ENCODE measurements at places on chromosomes 2 and 18.
A peak's percentile ranks its signal among the peaks of the same experiment; 100 is the strongest.

DNA sequence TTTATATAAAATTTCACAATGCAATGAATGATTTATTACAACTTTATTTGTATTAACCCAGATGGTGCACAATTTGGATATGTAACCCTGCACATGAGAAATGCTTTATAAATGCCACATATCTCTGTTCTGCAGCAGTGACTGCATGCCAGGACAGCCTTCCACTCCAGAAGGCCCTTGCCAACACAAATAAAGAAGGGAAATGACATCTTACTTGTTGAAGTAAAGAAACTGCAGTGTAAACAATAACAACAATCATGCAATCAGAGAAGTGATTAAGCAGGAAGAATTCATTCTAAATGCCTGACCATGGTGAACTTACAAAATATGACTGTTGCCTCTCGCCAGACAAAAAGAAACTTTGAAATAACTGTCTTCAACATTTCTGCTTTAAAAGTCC, 129.9 kb upstream of the CHST9 start:
- peak; percentile 0 for DNase-seq
- H3K4me3 ChIP-seq, result no peak overlapping the region
- no peaks in the 10 kb centered on the region for H3K36me3 ChIP-seq
- H3K27ac ChIP-seq, result no peak overlapping the region

DNA sequence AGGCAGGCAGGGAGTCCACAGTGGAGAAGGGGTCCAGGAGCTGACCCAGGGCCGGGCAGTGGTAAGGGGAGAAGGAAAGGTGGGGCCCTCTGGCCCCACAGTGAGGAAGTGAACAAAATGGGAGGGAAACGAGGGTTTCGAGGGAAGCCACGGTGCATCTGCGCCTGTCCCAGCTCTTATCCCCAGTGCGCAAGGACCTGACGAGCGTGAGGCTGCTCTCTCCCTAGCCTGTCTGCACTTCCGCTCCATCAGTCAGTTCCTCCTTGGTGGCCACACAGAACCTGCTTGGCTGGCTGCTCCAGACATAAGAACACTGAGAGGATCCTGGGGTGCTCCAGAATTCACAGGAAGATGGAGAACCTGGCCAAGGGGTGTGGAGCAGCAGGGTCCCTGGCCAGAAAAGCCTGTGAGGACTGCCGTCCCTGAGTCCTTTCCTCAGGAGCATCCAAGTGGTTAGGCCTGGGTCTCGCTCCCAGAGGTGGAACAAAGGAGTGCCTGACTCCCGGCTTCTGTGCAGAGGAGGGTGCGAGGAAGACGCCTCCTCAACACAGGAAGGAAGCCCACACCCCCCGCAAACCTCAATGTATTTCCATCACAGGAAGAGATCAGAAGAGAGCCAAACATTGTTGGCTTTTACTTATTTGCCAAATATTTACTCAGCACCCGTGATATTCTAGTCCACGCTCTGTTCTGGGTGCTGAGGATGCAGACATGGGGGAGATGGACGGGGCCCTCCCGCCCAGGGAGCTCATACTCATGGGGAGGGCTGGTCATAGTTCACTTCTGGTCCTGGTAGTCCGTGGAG, 43.7 kb upstream of the SEMA4C start:
- no peaks in the 10 kb centered on the region for H3K36me3 ChIP-seq
- H3K27me3 ChIP-seq, result peaks cover 11% of the 10 kb centered on the region
- H3K4me1 ChIP-seq, result no peaks in the 10 kb centered on the region
- H3K4me3 ChIP-seq, result no peak overlapping the region
- DNase-seq, result no peak

DNA sequence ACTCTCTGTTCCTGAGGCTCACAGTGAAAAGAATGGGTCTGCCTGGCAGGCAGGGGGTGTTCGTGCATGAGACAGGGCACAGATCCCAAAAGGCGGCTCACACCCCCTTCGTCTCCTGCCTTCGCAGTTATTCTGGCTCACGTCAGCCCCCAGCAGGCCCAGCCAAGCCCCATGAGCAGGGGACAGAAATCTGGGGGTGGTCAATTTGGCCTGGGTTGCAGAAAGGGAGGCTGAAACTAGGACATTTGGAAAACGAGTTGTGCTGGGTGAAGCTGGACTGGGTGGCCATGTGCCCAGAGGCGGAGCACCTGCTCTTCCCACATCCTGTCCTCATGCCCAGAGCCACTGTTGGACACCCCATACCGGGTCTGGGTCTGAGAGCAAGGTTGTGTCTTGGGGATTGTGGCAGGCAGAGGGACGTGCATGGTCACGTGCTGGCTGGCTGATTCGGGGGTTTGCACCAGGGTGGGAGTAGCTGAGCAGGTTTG, 99.0 kb upstream of the MCFD2 start:
- no peak overlapping the region for H3K27ac ChIP-seq
- DNase-seq, result no peak
- H3K4me3 ChIP-seq, result no peak overlapping the region
- peaks cover 51% of the 10 kb centered on the region for H3K36me3 ChIP-seq
- H3K4me1 ChIP-seq, result peaks cover 14% of the 10 kb centered on the region

GRCh38 chr18:13530033-13530878, 196.1 kb downstream of the FAM210A start:
- DNase-seq, result no peak
- H3K27me3 ChIP-seq, result peaks cover 5% of the 10 kb centered on the region
- no peak overlapping the region for H3K4me3 ChIP-seq
- no peak overlapping the region for H3K27ac ChIP-seq
- no peaks in the 10 kb centered on the region for H3K4me1 ChIP-seq
- no peaks in the 10 kb centered on the region for H3K36me3 ChIP-seq

DNA sequence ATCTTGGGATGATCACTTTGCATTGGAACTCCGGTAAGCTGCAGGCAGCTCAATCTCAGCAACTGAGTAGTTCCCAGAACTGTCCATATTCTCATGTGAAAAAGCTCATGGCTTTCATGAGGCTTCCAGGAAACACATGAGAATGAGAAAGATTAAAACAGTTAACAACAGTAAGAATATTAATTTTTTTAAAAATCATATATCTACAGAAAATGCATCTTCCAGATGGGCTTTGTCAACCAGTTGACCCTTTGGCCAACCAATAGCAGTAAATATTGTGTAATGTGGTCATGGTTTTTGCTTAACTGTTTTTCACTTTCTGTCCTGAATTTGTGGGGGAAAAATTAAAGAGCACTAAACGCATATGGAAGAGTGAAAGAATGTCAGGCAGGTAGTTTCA, 131.2 kb upstream of the CCDC195 start:
- no peaks in the 10 kb centered on the region for H3K27me3 ChIP-seq
- no peak overlapping the region for H3K4me3 ChIP-seq
- DNase-seq, result no peak
- H3K4me1 ChIP-seq, result no peaks in the 10 kb centered on the region
- H3K27ac ChIP-seq, result no peak overlapping the region

- DNase-seq, result no peak
- no peak overlapping the region for H3K4me3 ChIP-seq
- no peaks in the 10 kb centered on the region for H3K36me3 ChIP-seq
- H3K27ac ChIP-seq, result no peak overlapping the region
Observed at GRCh38 chr2:96928277-96928781, 58.1 kb downstream of the FAM178B start.

DNA sequence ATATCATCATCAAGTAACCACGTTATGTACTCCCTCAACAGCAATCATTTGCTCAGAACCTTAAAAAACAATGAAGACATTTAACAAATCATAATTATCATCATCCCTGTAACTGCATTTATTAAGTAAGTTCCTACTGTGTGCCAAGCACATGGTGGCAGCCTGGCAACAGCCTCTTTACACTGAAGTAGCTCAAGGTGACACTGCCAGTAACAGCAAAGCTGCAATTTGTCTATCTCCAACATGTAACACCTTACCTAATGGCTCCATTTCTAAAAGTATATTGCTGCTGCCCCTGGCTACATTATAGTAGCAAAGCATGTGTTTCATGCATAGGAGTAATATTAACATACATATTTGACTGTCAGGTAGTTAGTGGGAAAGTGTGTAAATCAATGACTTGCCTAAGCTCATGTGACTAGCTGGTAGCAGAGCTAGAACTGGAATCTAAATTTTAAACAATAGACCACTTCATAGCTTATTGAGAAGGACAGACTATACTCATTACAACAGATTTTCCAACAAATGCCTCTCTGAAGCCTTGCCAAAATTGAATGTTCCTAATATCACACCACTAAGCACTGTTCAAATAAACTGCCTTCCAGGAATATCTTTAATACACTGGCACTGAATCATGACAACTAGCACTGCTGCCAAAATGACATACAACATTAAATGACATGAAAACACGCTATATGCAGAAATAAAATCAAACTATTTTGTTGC, 86.7 kb downstream of the L3MBTL4 start:
- no peak for DNase-seq
- no peaks in the 10 kb centered on the region for H3K4me1 ChIP-seq
- no peaks in the 10 kb centered on the region for H3K36me3 ChIP-seq
- no peaks in the 10 kb centered on the region for H3K27me3 ChIP-seq
- H3K4me3 ChIP-seq, result no peak overlapping the region
- no peak overlapping the region for H3K27ac ChIP-seq

- H3K36me3 ChIP-seq, result no peaks in the 10 kb centered on the region
- DNase-seq, result no peak
Observed at GRCh38 chr2:43748333-43748732, 25.5 kb upstream of the DYNC2LI1 start.

GRCh38 chr18:29250259-29250658, 1073.3 kb upstream of the CDH2 start:
- H3K36me3 ChIP-seq, result no peaks in the 10 kb centered on the region
- no peaks in the 10 kb centered on the region for H3K27me3 ChIP-seq
- H3K27ac ChIP-seq, result no peak overlapping the region

All from mesenchymal stem cell (in vitro differentiated cells and primary cell).